ENCODE measurements at places on chromosomes 2 and 18.

DNA sequence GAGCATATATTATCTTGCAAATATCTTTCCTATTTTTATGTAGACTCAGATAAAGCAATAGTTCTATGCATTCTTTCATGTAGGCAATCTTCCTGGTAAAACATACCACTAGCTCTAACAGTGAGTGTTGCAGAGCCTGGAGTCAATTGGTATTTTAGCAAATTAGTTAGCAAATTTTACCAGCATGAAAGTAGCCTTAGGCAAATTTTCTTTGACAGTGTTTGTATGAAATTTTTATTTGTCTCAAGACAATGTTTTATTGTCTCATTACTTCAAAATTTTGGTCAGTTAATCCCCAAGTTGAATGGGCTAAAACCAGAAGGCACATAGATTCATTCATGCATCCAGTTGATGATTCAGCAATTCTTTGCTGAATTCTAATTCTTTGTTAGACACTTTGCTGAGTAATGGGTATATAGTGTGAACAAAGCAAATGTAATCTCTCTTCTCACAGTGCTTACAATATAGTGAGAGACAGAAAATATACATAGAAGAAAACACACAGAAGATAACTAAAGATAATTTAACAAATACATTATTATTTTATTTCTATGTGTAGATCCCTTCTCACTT, 27.1 kb downstream of the SLC38A11 start:
- no peak for DNase-seq

DNA sequence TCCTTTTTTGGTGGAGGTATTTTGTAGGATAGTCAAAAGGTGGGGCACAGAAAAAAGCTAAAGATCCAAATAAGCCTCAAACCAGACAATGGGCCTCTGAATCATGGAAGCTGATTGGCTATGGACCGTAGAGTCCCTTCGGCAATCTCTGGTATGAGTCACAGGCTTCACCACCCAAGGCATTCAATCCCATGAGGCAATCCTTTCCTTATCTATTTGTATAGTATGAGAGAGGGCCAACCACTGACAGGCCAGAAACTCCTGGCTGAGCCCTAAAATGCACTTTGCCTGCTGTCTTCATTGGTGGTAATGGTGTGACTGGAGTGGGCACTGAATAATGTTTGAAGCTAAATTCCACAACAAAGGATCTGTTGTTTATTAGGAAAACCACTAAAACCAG, 38.7 kb upstream of the MEX3C start:
- DNase-seq, result no peak

GRCh38 chr2:80092474-80092873, 212.1 kb downstream of the LRRTM1 start:
- no peak for DNase-seq

DNA sequence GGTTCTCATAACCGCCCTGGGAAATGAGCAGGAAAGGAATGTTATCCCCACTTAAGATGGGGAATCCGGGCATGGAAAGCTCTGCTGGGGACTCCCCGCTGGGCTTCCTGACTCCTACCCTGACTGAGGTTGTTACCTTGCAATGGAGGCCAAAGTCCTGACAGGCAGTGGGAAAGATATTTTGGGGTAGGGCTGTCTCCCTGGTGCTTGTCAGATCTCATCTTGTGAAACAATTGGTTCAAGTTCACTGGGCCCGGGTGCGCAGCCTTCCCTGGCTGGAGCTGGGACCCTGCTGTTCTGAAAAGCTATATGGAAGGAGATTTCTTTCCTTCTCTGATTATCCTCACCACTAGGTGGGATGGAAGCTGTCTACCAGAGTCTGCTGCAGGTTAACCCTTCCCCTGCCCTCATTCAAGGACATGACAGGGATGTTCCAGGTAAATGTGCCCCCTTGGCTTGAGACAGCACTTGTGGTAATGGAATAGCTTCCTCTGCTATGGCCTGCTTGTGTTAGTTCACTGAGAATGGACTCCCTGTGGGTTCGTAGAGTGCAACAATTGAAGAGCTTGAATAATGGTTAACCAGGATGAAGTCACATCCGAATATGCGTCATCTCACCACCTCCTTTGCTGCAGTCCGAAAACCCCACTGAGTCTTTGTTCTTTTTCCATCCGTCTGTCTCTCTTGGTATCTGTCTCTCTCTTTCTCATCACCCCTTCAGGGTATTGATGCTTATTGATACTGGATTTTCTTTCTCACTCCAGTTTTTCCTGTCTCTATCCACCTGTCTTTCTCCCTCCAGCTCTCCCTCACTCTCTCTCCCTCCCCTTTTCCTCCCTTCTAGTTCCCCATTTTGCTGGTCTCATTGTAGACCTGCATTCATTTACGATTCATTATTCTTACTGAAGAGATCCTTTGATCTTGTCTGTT, 67.8 kb upstream of the EPAS1 start:
- no peak for DNase-seq

GRCh38 chr2:168345601-168346000, 98.2 kb upstream of the STK39 start:
- no peak for DNase-seq

- DNase-seq, result no peak
These were observed 246.7 kb downstream of the BABAM2 start for GRCh38 chr2:28137221-28137620.

DNA sequence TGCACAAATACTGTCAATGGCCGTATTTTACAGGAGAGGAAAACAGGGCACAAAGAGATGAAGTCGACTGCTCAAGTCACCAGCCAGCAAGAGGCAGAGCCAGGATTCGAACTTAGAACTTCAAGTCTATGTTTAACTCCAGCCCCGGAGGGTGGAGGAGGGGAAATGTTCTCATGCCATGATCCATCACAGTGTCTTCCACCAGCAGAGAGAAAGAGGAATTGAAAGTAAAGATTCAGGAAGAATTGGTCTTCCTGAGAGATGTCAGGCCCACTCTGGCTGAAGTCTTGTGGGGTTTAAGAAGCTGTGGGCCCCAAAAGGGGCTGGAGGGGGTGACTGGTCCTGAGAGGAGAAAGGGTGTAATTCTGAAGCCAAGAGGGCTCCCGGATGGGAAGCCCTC, 260.0 kb downstream of the TNS1 start:
- no peak for DNase-seq

DNA sequence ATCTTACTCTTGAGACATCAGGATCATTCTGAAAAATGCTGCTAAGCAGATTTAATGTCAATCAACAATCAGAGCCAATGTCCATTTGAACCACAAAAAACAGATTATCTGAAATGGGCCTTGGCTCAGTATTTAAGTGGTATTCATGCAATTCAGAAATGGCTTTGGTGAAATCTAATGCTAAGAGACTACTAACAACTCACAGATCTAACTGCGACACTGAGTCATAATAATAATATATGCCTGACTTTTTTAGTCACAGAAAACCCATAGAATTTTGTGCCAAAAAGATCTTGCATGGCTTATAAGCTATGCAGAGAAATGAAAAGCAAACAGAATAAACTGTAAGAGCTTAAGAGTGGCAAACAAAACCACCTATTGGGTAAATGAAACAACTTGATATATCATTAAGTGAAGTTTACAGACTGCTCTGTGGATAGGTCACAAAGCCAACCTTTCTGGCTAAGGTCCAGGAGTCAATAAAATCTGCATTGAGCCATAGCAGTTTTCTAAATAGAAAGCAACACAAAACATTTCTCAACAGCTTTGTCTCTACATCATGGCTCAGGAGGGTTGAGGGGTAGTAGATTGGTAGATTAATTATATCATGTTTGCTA, 234.3 kb downstream of the LRATD1 start:
- peak; percentile 86 for DNase-seq

- no peak for DNase-seq
These were observed 7.3 kb downstream of the FOSL2 start for GRCh38 chr2:28399956-28400355.

GRCh38 chr18:49581371-49581770, 19.5 kb downstream of the LIPG start:
- DNase-seq, result no peak

DNA sequence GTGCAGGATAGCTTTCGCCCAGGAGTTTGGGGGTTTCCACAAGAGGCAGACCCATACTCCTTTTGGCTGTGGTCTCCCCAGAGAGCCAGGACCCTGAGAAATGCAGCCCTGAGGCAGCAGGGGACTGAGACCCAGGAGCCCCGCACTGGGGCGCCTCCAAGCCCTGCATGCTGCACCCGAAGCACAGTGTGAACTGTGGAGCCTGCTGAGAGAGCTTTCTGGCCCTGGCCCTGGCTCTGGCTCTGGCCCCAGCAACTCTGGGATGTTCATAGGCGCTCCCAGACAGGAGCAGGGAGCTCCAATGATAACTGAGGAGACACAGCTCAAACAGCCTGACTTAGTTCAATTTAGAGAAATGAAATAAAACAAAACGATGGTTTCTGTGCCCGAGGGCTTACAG, 96.4 kb upstream of the TEX51 start:
- DNase-seq, result no peak

DNA sequence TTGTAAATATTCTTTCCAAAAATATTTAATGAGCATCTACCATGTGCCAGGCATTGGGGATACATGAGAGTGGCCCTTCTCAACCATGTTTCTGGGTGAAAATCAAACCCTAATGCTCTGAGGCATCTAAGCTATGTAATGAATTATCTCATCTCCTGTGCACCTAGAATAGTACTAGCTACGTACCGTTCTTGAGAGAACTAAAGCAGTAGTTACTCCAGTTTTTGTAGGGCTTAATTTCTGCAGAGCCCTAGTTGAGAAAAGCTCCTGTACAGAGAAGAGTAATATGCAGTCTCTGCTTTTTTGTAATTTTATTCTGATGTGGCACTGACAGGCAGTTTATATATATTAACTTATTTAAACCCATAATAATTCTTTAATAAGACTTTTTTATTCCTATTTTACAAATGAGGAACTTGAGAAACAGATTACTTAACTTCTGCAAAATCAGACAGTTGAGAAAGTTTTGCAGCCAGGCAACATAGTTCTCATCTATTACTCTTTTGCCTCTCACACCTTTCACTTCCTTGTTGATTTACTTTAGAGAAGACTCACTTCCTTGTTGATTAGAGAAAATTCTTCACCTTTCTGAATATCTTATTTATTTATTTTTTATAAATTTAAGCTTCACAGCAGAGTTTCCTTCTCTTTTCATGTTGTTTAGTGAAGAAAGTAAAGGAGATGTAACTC, 3.1 kb downstream of the SPOPL start:
- no peak for DNase-seq

All from NCI-H774 (cell line).